Activated CD4-positive, alpha-beta T cell treated with anti-CD3 and anti-CD28 coated beads for 36 hours (primary cell): ENCODE measurements at places on chromosomes 7 and 10.

DNA sequence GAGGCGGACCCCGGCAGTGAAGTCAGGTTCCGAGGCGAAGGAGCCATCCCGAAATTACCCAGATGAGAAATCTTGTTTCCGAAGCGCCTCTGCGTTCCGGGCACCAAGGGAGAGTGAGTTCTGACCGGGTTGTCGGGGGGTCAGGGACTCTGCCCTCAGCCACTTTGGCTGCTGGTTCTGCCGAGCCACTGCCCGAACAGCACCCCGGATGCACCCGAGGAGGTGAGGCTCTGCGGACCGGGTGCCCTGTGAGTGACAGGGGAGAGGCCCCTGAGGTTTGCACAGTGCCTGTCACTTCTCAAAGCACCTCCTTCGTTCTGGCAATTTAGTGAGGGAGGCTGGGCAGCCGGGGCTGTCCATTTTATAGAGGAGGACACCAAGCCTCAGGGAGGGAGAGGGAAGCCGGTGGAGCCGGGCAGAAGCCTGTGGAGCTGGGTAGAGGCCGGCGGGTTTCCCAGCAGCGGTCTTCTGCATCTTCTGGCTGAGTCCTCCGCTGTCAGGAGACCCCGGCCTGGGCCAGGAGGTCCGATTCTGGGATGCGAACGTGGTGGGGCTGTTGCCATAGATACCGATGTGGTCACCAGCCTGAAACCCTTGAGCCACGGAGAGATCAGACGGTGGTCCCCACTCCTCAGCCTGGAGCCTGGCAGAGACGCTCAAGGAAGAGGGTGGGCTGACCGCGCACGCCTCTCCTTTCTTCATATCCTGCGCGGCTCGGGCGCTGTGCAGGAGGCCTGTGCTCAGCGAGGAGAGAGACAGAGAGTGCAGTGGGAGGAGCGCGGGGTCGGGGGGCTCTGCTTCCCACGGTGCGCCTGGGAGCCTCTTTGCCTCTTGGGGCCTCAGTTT is 18.9 kb upstream of the SHH start:
- no peak for DNase-seq

GRCh38 chr7:84258628-84259027 is 64.0 kb upstream of the SEMA3A start:
- no peak for DNase-seq

DNA sequence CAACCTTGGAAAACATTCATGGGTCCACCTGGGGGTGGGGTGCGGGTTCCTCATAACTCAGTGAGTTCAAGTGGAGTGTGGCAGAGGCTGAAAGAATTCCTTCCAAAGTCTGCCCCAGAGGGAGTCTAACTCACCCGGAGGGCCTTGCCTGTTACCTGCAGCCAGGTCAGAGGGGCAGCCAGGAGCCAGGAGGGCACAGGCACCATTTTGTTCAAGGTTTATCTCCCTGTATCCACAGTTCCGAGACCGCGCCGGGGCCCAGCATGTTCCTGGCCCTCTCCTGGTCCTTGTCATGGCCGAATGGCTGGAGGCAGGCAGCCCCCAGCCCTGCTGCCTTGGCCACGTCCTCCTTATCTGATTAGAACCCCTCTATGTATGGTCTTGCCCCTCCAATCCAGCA is 11.4 kb upstream of the DOCK1 start:
- no peak for DNase-seq

DNA sequence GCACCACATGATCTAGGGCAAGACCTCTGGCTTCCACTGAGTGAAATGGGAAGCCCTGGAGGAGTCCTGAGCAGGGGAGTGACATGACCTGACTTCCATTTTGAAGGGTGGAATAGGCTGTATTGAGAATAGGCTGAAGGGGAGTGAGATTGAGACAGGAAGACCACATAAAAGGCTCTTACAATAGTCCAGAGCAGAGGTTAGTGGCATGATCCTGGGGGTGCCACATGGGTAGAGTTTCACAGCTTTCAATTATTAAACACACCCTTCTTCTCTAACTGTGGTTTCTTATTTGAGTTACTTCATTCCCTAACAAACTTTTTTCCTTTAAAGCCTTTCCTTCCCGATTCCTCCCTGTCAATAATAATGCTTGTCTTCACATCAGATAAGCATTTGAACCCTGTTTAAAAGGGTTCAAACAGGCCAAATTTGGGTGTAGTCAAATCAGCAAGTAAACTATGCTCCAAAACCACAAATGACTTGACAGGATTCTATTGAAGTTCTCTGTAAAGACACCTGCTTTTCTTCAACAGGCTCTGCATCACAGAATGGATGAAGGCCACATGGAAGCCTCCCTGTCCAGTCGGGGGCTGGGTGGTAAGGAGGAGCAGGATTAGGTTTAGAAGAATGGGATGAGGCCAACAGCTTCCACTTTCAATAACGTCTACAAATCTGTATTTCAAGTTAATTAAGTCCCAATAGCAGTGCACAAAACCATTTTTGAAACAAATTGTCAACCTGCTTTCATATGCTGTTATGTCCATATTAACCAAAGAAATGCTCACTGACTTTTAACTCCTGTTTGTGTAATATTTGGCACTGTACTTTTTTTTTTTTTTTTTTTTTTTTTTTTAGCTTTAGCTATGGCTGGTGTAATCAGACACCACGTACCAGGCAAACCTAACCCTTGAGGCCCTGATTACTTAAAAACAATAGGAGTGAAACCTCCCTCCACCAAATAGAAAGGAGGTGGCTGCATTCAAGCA is 131.9 kb downstream of the NRCAM start:
- no peak for DNase-seq

- DNase-seq: no peak
Measured at GRCh38 chr10:112045938-112046337, 137.6 kb downstream of the GPAM start.

- DNase-seq: no peak
Measured at GRCh38 chr7:8189625-8190024, 72.3 kb downstream of the ICA1 start.

DNA sequence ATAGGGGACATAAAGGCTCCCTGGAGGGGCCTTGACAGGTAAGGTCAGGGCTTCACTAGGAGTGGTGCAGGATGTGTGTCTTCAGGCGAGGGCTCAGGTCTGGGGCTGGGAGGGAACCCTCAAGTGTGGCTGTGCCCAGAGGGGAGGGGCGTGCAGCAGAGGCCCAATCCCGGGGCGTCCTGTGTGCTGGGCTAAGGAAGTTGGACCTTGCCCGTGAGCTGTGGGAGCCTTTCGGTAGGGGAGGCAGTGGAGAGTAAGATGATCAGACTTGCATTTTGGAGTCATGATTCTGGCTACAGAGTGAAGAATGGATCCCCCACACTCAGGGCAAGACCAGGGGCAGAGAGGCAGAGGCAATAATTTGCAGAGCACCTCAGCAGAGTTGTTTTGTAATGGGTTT is 145.4 kb downstream of the BUB3 start:
- no peak for DNase-seq
